ENCODE measurements at places on chromosomes 1 and 21.

GRCh38 chr1:47536646-47537118 lies 98.8 kb downstream of the FOXD2 start:
- no peak for DNase-seq

DNA sequence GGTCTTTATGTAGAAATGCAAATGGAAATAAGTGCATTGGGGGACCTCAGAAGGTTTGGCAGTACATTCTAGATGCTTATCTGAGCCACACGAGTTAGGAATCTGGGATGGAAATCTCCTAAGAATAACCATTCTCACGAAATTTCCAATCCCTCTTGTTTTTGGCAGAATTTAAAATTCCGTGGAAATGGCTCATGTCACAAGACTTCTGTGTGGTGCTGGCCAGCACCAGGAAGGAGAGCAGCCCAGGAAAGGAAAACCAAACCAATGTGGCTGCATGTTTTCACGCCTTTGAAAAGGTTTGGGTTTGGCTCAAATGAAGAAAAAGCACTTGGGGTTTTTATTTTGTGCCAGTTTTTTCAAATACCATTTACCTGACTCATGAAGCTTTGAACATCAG lies 80.1 kb upstream of the KCNK2 start:
- DNase-seq: peak; percentile 36

- no peak for DNase-seq
These were observed 699.9 kb downstream of the MATN1 start for GRCh38 chr1:30023339-30024022.

DNA sequence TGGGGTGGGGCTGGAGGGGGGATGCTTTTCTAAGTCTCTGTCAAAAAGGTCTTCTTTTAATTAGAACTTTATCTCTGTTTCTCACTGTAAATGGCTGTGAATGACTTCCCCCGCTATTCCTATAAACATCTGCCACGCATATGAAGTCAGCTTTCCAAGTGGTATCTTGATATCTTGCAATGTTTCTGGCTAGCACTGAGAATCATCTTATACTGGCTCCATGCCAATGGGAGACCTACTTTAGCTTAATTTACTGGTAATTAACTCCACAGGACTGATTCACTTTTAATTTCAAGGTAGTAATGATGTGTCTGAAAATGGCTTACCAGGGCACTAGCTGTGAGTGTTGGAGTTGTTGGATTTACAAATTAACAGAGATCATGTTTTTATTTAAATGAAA lies 4.3 kb downstream of the GPR88 start:
- no peak for DNase-seq

GRCh38 chr1:155706139-155706538 lies 17.2 kb downstream of the DAP3 start:
- peak; percentile 55 for DNase-seq

All from bronchial epithelial cell (primary cell).